ENCODE measurements at places on chromosomes 12 and 14.

- DNase-seq = no peak
These were observed 102.4 kb upstream of the C14orf180 start for GRCh38 chr14:104477117-104477623.

DNA sequence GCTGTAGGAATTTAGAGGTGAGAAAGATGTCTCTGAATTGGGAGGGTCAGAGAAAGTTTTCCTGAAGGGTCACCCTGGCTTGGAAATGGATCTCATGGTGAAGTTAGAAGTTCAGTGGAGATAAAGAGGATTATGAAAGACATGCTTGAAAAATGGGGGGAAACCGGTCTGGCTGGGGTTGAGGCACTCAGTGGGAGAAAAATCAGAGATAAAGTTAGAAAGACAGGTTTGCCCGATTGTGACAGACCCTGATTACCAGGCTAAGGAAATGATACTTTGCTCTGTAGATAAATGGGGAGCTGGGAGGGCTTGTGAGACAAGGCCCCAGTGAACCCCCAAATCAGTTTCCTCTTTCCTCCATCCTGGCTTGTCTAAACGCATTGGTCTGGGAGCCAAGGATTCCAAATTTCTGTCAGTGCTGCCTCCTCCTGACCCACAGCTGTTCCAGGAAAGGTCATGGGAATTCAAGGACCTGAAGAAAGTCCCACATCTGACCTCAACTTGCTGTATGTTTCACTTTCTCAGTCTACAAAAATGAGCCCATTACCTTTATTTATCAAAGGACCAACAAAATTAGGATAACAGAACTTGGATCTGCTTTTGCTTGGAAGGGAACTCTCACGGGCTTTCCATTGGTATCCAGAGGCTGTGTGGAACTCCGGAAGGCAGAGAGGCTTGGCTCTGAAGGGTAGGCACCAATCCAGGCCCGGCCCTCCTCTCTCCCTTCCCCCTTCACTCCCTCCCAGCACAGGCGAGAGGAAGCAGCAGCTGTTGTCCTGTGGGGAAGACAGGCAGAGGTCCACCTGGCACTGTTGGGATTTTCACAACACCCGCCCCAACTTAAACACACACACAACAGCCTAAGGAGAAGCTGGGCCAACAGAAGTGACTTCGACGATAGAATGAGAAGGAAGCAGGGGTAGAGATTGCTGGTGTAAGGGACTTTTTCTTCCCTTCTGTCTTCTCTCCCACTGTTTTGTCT, 3.4 kb upstream of the RNASE7 start:
- peak; percentile 35 for DNase-seq

DNA sequence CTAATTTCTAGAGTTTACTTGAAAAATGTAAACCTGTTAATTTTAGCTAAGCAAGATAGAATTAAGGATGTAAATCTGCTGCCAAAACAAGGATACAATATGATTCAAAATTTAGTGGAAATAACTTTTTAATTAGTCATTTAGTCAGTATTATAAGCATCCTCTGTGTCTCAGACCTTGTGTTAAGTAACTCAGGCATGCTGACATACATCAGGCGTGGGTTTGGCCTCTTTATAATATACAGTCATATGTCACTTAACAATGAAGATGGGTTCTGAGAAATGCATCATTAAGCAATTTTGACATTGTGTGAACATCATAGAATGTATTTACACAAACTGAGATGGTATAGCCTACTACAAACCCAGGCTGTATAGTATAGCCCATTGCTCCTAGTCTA, 386.9 kb downstream of the ZFP36L1 start:
- DNase-seq = peak; percentile 58

GRCh38 chr14:44833376-44834060, 128.2 kb downstream of the KLHL28 start:
- peak; percentile 86 for DNase-seq

- no peak for DNase-seq
These were observed 27.7 kb downstream of the DIO3 start for GRCh38 chr14:101588990-101589389.

DNA sequence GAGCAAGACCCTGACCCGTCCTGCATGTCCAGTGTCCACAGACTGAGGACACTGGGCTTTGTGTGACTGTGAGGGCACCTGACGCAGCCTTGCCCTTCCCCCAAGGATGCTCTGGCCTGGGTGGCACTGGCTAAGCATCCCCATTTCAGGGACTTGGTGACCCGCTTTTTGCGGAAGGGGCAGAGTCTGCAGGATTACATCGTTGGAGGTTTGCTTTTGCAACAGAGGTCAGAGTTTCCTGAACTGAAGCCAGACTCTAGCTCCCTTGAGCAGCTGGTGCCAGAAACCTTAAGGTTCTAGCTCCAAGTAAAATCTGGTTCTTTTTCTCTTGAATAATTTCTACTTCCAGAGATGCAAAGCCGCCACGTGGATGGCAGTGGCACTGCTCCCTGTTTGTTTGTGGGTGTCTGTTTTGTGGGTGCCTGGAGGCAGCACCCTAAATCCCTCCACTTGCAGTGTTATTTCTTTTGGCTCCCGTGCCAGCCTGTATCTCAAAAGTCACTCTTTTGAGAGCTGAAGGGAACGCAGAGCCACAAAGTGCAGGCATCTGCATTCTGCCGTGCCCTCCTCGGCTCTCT, 184.7 kb downstream of the TSPAN9 start:
- no peak for DNase-seq

- no peak for DNase-seq
These were observed 256.9 kb downstream of the SYT1 start for GRCh38 chr12:79121486-79121885.

GRCh38 chr14:77565289-77565993, 51.0 kb downstream of the SPTLC2 start:
- no peak for DNase-seq

- DNase-seq = no peak
These were observed 15.8 kb downstream of the C12orf43 start for GRCh38 chr12:121000530-121000929.

GRCh38 chr14:104339361-104339760, 201.0 kb downstream of the KIF26A start:
- no peak for DNase-seq

GRCh38 chr14:87758876-87759275, 234.1 kb downstream of the GALC start:
- DNase-seq = no peak

GRCh38 chr12:107080299-107080698, 13.1 kb downstream of the CRY1 start:
- no peak for DNase-seq

DNA sequence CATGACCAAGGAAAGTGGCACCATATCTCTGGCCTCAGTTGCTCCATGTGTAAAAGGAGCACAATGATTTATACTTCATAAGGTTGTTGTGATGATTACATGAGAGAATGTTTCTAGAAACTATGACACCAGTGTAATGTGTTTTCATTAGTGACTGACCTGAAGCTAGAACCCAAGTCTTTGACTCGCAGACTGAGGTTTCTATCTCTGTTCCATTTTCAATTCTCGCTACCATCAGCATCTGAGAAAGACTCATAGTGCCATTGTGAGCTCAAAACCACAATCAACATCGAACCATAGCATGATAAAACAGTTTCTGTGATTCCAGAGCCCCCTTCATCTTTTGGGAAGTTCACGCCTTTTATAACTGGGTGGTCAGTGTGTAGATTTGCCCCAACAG, 53.8 kb downstream of the STAB2 start:
- DNase-seq = no peak

GRCh38 chr12:122942637-122943036, 23.6 kb downstream of the ABCB9 start:
- no peak for DNase-seq

DNA sequence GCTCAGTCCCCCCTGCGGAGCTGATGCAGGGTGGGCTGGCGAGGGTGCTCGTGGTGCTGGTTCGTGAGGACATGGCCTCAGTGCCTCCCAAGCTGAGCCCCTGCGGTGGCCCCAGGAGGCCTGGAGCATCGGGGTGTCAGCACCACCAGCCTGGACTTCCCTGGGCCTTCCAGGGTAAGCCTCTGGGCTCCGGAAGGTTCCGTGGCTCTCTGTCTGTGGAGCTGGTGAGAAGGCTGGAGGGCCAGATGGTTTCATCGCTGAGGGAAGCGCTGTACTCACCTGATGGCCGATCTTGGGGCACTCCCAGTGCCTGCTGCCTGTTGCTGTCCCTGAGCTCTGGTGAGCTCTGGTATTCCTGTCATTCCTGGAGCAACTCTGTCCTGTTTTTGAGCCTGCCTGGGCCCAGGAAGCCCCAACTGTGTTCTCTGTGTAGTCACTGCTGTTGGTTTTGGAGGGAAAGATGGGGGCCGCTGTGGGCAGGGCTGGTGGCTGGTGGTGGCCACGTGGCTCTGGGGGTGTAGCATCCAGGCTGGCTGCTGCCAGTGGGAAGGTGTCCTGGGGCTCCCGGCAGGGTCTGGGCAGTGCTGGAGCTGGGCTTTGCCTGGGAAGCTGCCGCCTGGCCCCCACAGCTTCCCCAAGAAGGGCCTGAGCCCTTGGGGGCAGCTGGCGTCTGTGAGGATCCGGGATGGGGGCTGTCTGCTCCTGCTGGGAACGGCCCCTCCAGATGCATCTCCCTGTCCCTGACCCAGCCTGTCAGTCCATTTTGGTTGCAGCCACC, 18.3 kb downstream of the MTA1 start:
- no peak for DNase-seq

DNA sequence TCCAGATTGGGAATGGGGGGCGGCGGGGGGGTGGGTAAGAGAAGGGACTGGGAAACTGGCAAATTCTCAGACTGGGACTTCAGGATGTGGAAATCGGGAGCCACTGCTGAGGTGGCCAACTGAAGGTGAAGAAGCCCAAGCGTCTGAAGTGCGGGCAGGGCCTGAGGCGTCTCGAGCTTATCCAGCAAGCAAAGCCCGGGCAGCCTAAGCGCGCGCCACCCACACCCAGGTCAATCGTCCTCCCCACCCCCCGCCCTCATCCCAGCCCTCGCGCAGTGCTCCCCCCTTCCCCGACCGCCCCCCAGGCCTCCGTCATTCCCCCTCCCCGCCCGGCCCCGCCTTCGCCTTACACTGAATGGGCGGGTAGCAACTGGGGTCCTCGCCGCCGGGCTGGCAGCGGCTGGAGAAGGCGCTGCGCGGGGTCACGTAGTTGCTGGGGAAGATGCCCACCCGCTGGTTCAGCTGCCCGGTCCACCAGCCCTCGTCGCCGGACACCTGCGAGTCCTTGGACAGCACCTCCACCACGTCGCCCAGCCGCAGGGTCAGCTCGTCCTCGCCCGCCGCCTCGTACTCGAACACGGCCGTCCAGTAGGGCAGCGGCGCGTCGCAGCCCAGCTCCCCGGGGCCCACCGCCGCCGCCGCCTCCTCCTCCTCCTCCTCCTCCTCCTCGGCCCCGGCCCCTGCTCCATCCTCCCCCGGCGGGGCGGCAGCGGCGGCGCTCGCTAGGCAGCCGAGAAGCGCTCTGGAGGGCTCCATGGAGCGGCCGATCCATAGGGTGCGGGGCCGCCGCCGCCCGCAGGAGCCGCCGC, 693 bp downstream of the MAP3K9 start:
- DNase-seq = no peak

DNA sequence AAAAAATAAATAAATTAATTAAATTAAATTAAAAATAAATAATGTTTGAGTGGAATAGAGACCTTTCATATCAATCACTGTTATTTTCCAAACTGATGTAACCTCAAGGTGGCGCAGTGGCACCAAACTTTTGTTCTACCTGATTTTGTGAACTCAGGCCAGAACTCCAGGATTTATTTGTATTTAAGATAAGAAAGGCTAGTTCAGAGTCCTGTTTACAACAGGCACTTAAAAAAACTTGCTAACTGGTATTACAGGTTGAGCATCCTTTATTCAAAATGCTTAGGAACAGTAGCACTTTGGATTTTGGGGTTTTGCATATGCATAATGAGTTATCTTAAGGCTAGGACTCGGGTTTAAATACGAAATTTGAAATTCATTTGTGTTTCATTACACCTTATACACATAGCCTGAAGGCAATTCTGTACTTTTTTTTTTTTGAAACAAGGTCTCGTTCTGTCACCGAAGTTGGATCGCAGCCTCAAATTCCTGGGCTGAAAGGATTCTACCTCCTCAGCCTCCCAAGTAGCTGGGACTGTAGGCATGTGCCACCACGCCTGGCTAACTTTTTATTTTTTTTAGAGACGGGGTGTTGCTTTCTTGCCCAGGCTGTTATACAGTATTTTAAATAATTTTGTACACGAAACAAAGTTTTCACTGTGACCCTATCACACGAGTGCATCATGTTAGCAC, 32.4 kb downstream of the YY1 start:
- no peak for DNase-seq

- no peak for DNase-seq
These were observed 52.6 kb downstream of the VRK1 start for GRCh38 chr14:96849733-96850132.

- DNase-seq = peak; percentile 42
These were observed 33.9 kb downstream of the MIA2 start for GRCh38 chr14:39267608-39268005.

- no peak for DNase-seq
These were observed 71.0 kb downstream of the ESRRB start for GRCh38 chr14:76446921-76447320.

GRCh38 chr12:48601013-48601756, 31.3 kb upstream of the LALBA start:
- peak; percentile 19 for DNase-seq

- DNase-seq = no peak
These were observed 390.6 kb downstream of the KCNH5 start for GRCh38 chr14:62654641-62655040.

- peak; percentile 20 for DNase-seq
These were observed 1.4 kb upstream of the GLRX5 start for GRCh38 chr14:95533391-95533821.
